Pulmonary artery endothelial cell (primary cell): ENCODE measurements at places on chromosomes 11 and 22. TPM values are rescaled to one million over a fixed set of nuclear protein-coding genes. Genes with fewer than 3 reads are reported as not detected.

Gene TMEM86A
- total RNA-seq, result 0.92 and 2.4 TPM in 2 replicates

Gene MAPK8IP2
- total RNA-seq, result 0.11 and 0.13 TPM in 2 replicates

Gene GPR83
- total RNA-seq, result not detected in 2 replicates

Gene SCUBE1
- not detected in 2 replicates for total RNA-seq

Gene TSSK2
- not detected in 2 replicates for total RNA-seq

Gene KRTAP5-3
- total RNA-seq, result not detected in 2 replicates

GRCh38 chr11:14144934-14145333 lies 182.4 kb downstream of the SPON1 start:
- no peak for DNase-seq

- DNase-seq, result no peak
Observed at GRCh38 chr11:123176785-123177184, 18.3 kb downstream of the CLMP start.

DNA sequence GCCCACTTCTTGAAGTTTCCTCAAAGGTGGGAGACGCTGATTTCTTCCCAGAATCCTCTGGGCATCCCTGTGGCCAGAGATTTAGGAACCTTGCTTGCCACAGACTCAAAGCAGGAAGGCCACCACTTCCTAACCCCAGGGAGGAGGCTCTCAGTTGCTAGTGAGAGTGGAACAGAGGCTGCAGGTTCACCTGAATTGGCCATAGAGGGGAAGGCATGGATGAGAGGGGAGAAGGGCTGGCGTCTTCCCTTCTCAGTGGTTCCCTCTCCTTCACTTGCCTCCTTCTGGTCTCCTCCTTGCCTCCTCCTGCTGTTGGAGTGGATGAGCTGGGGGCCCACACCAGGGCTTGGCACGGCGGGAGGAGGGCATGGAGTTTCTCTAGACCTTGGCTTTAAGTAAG lies 185.7 kb downstream of the ADAMTS15 start:
- DNase-seq, result no peak

GRCh38 chr11:94379613-94380012 lies 21.6 kb downstream of the GPR83 start:
- no peak for DNase-seq

DNA sequence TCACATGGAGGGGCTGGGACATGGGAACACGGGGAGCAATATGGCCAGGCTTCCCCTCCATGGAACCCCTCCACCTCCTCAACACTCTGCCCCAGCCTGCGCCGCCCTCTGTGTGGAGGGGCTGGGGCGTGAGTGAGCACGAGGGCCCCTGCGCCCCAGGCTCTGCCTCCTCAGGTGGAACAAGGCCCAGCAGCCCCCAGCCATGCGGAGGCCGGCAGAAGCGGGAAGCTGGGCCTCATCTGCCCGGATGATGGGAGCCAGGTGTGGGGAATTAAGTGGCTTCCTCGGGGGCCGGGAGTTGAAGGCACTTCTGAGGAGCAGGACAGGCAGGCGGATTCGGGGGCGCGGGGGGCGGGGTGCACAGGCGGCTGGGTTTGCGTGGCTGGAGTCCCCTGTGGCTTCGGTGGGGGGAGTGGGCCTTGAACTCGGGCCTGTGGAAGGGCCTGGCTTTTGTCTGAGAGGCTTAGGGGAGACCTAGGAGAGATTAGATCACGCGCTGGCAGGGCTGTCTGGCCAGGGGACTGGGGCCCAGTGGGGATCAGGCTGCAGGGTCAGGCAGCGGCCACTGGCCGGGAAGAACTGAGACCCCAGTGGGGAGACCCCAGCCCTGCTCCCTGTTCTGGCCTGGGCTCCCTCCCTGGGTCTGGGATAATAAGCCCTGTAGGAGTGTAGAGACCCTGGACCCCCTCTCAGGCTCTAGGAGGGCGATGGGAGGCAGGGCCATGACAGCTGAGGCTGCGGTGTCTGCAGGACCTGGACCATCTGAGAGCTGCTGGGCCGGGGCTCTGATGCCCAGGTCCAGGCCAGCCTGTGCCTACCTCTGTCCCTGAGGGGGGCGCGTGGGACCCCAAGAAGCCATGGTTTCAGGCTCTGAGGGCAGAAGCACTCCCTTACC lies 13.3 kb downstream of the PRR33 start:
- DNase-seq, result no peak

DNA sequence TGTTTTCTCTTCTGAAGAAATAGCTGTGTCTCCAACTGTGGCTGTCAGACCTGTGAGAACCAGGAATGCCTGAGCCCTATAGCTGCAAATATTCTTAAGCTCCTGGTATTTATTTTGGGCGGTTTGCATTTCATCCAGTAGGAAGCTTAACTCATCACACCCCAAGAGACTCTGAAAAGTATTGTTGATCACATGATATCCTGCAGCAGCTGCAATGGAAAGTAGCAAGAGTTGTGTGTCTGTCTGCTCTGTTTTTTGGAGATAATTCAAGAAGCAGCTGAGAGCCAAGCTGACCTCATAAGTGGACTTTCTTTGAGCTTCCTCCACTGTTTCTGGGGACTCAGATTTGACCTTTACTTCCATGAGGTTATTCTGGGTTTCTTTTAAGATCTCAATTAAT lies 36.4 kb upstream of the MRPL17 start:
- no peak for DNase-seq
